ENCODE measurements at places on chromosomes 12 and 14. TPM values are rescaled to one million over a fixed set of nuclear protein-coding genes. Genes with fewer than 3 reads are reported as not detected.

DNA sequence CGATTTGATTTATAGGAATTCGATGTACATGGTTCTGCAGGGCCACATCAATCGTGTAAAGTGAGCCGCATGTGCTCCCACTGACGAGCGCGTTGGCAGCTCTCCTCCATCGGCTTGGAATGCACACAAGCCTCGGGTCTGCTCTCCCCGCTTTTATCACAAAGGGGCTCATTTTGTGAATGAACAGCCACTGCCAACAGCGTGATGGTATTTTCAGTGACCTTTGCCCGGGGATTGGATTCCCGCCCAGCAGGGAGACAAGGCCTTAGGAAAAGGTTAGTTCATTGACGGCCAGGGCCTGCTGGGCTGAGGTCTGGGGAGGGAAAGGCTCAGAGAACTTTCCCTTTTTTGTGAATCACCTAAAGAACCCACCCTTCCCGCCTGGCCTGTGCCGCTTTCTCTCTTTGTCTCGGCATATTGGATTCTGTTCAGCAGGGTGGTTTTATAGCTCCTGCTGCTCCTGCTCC lies 232.1 kb downstream of the MSRB3 start:
- H3K27ac ChIP-seq, result no peak overlapping the region
- no peaks in the 10 kb centered on the region for H3K4me1 ChIP-seq
- H3K4me3 ChIP-seq, result no peak overlapping the region

DNA sequence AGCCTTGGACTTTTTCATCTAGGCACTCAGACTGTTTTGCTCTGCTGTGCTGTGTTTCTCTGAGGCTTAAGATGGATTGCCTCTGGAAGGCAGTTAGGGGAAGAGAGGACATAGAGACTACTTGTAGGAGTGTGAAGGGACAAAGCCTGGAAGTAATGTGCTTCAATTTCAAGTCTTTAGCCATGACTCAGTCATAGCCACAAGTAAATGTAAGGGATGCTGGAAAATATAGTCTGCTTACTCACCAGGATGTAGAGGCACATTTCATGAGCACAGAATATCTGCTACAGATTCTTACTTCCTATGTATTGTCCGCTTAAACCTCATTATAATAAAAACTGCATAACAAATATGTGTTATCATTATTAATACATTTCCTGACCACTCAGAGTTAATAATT lies 794.3 kb upstream of the NOVA1 start:
- no peaks in the 10 kb centered on the region for H3K27me3 ChIP-seq
- H3K4me3 ChIP-seq, result no peak overlapping the region
- no peaks in the 10 kb centered on the region for H3K4me1 ChIP-seq
- H3K36me3 ChIP-seq, result no peaks in the 10 kb centered on the region

Gene GNG2
- total RNA-seq, result 66.7 TPM

- H3K27me3 ChIP-seq, result no peaks in the 10 kb centered on the region
- H3K36me3 ChIP-seq, result no peaks in the 10 kb centered on the region
- DNase-seq, result no peak
- peaks cover 17% of the 10 kb centered on the region for H3K4me1 ChIP-seq
- no peak overlapping the region for H3K27ac ChIP-seq
- H3K4me3 ChIP-seq, result no peak overlapping the region
Measured at GRCh38 chr12:67531051-67531450, 117.5 kb upstream of the DYRK2 start.

- H3K27ac ChIP-seq, result no peak overlapping the region
- no peaks in the 10 kb centered on the region for H3K4me1 ChIP-seq
- no peak for DNase-seq
- no peaks in the 10 kb centered on the region for H3K36me3 ChIP-seq
- no peak overlapping the region for H3K4me3 ChIP-seq
- H3K27me3 ChIP-seq, result no peaks in the 10 kb centered on the region
Measured at GRCh38 chr12:26058308-26058707, 66.5 kb downstream of the BHLHE41 start.

- H3K27ac ChIP-seq, result peak overlapping the region; percentile 34
- no peak for DNase-seq
- H3K4me3 ChIP-seq, result no peak overlapping the region
- H3K36me3 ChIP-seq, result no peaks in the 10 kb centered on the region
- H3K4me1 ChIP-seq, result no peaks in the 10 kb centered on the region
Measured at GRCh38 chr14:31090883-31091764, 64.9 kb upstream of the STRN3 start.

DNA sequence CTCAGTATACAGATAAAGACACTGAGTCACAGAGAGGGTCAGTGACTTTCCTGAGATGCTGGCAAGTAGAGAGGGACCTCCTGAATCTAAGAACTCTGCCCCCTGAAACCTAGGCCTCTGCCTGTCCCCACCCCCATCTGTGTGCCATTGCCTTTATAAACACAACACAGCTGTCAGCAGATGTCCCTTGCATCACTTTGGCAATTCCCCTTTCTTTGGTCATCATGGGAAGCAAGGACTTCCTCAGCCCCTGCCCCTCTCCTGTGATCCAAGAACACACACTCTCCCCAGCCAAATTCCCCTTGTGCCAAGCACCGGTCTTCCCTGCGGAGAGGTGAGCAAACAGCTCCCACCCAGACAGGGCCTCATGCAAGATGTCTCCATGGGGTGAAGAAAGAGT lies 8.3 kb downstream of the TSPAN11 start:
- no peak for DNase-seq
- no peaks in the 10 kb centered on the region for H3K36me3 ChIP-seq
- H3K27me3 ChIP-seq, result peaks cover 2% of the 10 kb centered on the region
- H3K4me1 ChIP-seq, result no peaks in the 10 kb centered on the region
- no peak overlapping the region for H3K27ac ChIP-seq
- H3K4me3 ChIP-seq, result no peak overlapping the region

DNA sequence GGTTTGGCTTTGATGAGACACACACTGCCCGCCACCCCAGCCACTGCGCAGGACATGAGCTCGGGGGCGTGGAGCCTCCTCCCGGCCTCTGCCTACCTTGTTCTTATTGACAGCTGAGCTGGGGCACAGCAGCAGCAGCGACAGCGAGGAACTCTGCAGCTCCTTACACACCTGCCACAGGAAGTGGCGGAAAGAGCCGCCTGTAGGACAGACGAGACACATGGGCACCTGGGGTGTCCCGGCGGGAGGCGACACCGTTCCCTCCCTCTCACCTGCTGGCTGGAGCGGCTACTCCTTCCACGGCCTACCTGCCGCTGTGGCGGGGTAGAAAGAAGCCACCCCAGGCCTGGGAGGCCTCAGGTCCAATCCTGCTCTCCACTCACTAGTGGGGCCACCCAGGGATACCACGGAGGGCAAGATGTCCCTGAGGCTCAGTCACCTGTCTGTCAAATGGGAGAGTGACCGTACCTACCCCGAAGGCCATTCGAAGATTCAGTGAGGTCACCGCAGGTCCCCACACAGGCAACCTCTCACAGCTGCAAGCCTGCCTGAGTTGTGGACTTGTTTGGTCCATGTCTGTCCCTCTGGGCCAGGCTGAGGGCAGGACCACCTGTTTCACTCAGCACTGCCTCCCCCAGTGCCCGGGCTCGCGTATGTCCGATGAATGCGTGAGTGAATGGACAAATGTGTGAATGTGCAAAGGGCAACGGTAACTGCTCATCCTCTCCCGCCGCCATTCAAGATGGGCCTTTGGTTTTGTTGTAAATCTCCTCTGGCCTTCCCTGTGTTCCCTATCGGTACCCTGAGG lies 42.6 kb downstream of the TRAFD1 start:
- peak overlapping the region; percentile 78 for H3K27ac ChIP-seq
- no peak for DNase-seq
- no peaks in the 10 kb centered on the region for H3K27me3 ChIP-seq
- peaks cover 10% of the 10 kb centered on the region for H3K4me1 ChIP-seq
- no peak overlapping the region for H3K4me3 ChIP-seq
- H3K36me3 ChIP-seq, result no peaks in the 10 kb centered on the region

- H3K27me3 ChIP-seq, result peaks cover 5% of the 10 kb centered on the region
- no peak overlapping the region for H3K27ac ChIP-seq
- no peaks in the 10 kb centered on the region for H3K36me3 ChIP-seq
- DNase-seq, result no peak
Measured at GRCh38 chr14:59120921-59121320, 67.5 kb upstream of the DAAM1 start.

GRCh38 chr14:60893911-60894310 lies 87.0 kb downstream of the TRMT5 start:
- H3K4me1 ChIP-seq, result peaks cover 13% of the 10 kb centered on the region
- no peak for DNase-seq
- H3K27me3 ChIP-seq, result no peaks in the 10 kb centered on the region
- no peak overlapping the region for H3K4me3 ChIP-seq

DNA sequence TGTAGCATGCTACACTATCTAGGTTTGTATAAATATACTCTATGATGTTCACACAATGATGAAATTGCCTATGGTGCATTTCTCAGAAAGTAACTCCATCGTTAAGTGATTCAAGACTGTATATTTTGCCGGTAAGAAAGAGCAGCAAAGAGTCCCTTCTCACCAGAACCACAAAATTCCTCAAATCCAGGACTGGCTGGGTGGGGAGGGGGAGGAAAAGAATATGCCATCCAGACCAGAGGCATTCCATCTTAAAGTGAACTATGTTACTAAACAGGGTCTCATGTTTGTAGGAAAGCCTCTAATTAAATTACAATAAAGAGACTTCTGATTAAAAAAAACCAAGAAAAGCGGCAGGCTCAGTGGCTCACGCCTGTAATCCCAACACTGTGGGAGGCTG lies 11.5 kb downstream of the UBE2N start:
- H3K4me3 ChIP-seq, result no peak overlapping the region
- no peaks in the 10 kb centered on the region for H3K27me3 ChIP-seq
- DNase-seq, result no peak

GRCh38 chr12:40587421-40587820 lies 104.8 kb upstream of the CNTN1 start:
- H3K36me3 ChIP-seq, result no peaks in the 10 kb centered on the region
- H3K27me3 ChIP-seq, result no peaks in the 10 kb centered on the region
- no peaks in the 10 kb centered on the region for H3K4me1 ChIP-seq
- H3K4me3 ChIP-seq, result no peak overlapping the region

DNA sequence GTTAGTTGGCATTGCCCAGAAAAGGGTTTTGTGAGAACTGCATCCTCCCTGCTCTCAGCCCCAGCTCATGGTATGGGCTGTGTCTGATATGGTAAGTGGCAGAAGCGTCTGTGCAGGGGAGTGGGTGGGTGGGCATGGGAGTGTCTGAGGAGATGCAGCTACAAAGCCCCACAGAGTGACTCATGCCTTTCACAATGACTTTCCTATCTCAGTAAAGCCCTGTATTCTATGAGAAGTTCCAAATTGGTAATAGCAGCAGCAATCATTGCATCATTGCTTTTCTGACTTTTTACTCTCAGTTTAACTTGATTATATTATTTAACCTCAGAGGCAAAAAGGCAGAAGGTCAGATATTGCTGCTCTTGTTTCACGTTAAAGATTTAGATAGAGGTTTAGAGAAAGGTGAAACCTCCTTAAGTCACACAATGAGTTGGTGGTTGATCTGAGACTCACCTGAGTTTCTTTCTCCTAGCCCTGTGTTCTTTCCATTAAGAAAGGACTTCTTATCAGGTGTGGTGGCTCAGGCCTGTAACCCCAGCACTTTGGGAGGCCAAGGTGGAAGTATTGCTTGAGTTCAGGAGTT lies 171.7 kb downstream of the SLC5A8 start:
- no peaks in the 10 kb centered on the region for H3K4me1 ChIP-seq
- no peak overlapping the region for H3K4me3 ChIP-seq
- H3K36me3 ChIP-seq, result no peaks in the 10 kb centered on the region
- no peaks in the 10 kb centered on the region for H3K27me3 ChIP-seq

Data from naive thymus-derived CD8-positive, alpha-beta T cell (primary cell).